Fibroblast of villous mesenchyme (primary cell): ENCODE measurements at places on chromosomes 1 and 21.
A peak's percentile ranks its signal among the peaks of the same experiment; 100 is the strongest.

- DNase-seq: peak; percentile 81
Measured at GRCh38 chr1:10415211-10415930, 14.9 kb upstream of the CENPS start.

GRCh38 chr1:35714921-35715567, 3.6 kb downstream of the C1orf216 start:
- no peak for DNase-seq

DNA sequence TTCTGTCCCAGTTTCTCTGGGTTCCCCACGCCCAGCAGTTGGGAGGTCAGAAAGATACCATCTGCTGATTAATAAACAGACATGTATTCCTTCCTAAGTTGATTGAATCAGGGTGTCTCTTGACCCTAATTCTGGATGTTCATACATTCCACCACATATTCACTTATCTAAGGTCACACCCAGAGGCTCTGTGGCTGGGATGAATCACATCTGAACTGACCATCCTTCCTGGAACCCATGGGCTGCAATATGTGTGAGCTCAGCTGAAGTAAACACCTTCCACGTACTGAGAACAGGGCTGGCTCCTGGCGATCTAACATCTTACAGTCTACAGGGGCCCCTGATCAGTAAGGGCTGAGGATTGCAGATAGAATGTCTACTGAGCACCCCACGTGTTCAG, 20.5 kb upstream of the TRABD2B start:
- peak; percentile 97 for DNase-seq

DNA sequence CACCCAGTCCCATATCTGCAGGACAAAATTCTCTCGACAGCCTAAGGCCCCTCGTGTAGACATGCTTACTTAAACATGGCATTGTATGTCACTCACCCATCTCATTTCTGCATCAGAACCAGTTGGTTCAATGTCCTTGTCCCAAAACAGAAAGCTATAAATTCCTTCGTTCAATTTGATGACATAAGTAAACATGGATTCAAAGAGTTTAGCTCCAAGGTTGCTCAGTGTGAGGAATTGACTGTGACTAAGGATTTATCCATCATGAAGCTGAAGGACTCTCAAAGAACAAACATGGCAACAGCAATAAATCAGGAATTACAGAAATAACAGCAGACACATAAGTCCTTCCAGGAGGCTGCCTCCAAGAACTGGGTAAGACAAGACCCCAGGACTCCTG, 237.2 kb downstream of the TOMM20 start:
- no peak for DNase-seq

DNA sequence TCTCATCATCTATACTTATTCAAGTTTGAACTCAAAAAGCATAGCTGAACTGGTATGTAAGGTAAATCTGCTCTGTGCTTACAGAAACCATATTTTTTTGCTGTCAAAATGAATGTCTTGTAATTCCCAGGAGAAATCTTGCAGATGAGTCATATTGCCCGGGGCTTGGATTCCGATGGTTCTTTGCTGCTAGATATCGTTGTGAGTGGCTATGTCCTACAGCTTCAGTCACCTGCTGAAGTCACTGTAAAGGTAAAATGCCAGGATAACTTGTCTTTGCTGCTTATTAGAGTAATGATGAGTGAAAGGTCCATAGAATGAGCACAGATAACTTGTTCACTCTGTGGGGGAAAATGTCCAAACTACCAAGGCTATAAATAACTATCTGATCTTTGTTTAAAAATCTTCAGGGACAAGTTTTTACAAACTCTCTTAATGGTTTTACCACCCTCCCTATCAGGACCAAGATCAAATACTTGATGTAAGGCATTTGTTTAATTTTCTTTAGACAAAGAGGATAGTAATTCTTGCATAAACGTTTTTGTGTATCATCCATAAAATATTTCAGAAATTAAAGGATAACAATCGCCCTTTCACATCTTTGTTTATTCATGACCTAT, 222.3 kb downstream of the TPR start:
- peak; percentile 62 for DNase-seq

- no peak for DNase-seq
Measured at GRCh38 chr1:20187813-20188454, 1.6 kb upstream of the PLA2G2C start.

DNA sequence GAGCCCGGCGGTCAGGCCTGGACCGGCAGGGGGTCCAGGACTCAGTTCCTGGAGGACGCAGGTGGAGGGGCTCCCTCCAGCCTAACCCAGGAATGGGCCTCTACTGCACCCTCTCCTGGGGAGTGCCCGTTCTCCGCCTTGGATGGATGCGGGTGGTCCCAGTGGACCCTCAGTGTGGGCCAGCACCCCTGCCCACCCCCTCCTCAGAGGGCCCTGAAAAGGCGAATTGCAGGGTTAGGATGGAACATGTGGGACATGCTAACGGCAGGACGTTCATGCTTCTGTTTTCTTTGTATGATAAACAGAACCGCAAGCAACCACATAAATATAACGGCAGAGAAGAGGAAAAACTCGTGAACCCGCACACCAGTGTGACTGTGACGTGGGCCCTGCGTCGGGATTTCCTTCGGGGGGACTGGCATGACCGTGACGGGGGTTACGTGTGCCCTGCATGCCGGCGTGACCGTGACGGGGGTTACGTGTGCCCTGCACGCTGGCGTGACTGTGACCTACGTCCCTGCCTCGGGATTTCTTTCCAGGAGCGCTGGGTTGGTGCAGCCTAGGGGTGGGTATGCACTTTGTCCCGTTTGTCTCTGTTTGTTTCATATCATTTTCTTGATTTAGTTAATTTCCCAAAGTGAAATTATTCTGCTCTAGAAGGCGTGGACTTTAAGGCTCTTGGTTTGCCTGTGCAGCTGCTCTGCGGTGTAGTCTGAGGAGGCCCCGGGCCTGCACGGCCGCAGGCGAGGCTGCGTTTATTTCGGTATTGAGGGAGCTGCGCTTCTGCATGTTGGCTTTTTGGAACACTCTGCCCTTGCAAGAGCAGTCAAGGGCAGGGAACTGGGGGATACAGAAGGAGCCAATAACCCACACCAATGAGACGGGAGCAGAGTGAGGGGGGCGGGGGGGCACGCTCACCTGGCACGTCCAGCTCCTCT, 3.1 kb downstream of the FTCD start:
- no peak for DNase-seq

DNA sequence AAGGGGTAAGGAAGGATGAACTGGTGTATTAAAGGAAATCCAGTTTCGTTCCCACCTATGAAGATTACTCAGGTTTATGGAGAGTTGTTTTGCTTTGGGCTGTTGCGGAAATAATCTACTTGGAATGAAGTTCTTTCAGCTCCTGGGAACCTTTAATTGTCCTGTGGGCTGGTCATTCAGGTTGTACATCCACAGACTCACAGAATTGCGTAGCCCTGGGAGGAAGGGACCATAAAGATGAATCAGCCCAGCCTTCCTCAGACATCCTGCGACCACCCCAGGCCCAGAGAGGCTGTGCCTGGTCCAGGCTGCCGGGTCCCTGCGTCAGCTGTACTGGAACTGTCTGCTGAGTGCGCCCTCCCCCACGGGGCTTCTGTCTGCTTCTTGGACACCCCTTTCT, 72.7 kb downstream of the GALNT2 start:
- DNase-seq: no peak

DNA sequence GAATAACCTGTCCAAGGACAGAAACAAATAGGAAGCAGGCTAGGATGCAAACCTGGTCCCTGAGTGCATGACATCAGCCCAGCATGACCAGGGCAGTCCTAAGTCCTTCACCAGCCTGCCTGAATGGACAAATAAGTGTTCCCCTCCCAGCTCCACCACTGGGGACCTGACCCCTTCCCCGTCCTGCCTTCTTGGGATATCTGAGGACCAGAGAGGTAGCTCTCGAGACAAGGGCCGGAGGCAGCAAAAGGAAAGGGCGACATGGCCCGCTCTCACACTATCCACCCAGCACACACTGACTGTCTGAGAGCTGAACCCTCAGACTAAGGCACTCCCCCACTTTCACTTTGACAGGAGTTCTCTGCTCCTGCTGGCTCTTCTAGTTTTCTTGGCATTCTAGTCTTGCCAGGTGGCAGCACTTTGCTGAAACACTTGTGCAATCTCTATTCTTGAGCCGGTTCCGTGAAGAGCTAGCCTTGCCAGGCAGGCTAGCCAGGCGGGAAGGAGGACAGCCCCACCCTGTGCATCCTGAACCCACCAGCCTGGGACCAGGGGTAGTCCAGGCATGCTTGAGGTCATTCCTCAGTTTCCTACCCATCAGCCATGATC, 251.1 kb upstream of the RAB4A start:
- DNase-seq: no peak
